Cortex of kidney (tissue), 1 donor: ENCODE measurements at places on chromosomes 11 and 22.

- no peak for DNase-seq
These were observed 12.8 kb downstream of the SCYL1 start for GRCh38 chr11:65537620-65538231.

DNA sequence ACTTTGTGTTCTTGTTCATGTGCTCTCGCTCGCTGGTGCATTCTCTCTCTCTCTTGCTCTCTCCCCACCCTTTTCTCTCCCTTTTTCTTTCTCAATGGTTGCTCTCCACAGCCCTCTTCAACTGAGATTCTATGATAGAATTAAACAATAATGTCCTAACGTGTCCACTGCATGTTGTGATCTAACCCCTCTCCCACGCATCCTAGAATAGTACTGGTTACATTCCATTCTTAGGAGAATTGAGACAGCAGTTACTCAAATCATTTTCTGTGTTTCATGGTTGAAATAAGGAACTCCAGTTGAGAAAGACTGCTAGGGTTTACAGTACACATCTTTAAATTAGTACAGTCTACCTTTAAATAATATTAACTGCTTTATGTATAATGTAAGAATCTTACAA, 318.1 kb upstream of the PITPNB start:
- DNase-seq, result no peak

DNA sequence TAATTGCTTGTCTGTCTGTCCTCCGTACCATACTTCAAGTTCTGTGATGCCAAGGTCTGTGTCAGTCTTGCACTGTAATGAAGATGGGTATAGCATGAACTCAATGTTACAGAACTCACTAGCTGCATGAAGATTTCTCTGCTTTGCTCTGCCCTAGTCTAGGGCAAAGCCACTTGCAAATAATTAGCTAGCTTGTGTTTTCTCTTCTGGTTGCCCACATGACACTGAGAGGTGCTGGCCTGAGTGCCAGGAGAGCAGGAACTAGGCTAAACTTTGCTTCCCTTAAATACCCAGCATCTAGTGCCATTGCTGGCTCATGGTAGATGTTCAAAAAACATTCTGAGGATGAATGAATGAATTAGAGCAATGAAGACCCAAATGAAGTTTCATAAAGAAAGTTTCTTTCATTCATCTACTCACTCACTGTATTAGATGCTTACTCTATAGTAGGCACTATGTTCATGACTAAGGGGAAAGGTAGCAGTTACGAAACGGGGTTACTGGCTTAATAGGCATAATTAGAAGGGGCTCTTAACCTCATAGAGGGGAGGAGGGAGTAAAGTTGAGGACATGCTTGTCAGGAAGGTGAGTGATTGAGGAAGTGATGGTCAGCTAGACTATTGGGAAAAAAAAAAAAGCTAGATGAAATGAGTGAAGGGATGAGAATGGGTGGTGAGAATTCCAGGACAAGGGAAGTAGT, 4.4 kb upstream of the ENDOD1 start:
- no peak for DNase-seq

- DNase-seq, result no peak
These were observed 5.7 kb downstream of the ZFTA start for GRCh38 chr11:63762654-63763495.

DNA sequence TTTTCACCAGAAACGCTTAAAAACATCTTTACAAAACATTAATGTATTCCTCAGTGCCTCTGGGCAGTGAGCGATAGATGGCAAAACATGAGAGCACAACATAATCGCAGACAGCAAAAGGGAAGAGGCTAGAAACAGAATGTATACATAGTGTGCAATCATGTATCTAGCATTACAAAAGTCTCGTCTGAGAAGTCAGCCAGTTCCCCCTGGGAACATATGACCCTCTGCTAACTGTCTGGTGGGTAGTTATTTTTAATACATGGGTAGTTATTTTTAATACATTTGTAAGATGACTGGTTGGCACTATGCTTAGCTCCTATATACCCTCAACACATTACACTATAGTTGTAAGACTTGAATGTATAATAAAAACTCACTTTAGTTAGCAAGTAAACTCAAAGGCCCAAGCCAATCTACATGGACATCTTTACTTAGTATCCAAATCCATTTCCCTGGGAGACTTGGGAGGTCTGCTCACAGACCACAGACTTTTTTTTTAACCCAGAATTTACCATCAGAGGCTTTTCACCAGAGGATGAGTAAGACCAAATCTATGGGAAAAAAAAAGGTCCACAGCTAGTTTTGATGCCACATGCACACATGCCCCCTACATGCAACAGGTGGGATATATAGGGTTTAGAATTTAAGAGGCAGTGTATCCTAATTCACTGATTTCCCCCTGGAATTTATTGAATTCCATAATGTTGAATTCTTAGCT, 71.7 kb downstream of the AMBRA1 start:
- no peak for DNase-seq

DNA sequence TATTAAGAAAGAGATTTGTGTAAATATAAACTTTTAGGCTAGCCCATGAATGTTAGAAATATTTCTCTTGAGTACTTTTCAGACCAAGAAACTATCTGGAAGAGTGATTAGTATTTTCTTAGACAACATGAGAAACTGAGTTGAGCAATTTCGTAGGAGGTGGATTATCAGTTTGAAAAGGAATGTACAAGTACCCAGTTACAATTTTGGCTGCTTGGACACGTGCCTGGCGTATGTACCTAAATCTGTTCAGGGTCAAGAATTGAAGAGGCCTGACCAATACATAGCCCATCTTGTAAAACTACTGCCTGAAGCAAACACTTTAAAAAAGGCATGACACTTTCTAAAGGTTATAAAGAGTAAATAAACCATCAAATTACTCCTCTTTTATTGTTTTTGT, 71.1 kb downstream of the CCDC73 start:
- no peak for DNase-seq

DNA sequence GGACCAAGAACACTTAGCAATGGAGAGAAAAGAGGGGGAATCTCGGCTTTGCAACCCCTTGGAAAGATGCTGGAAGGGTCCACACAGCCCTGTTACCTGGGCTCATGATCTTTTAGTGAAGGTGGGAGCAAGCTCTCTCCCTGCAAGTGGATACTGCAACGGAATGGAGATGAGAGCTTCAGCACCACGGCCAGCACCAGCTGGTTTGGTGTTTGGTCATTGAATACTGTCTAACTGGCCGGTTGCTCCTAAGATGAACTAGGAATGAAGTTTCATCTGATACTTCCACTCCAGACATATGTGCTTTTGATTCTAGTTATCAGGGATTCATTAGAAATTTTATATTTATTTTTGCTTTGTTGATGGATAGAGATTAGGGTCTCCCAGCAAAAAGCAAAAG, 16.3 kb downstream of the HTR3A start:
- DNase-seq, result no peak

DNA sequence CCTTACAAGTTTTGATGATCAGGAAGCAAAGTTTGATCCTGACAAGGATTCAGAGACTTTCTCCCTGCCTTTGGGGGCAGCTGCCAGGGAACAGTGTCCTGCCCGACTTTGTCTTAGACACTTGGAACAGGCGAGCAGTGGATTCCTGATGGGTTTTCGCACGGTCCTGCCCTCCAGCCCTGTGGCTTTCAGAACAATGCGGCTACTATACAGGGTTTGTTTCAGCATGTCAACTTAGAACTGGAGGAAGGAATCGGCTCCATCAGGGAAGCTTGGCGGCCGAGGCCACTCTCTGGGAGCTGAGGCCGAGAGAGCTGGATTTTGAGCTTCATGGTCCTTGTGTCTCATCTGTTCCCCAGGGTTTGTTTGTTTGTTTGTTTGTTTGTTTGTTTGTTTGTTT, 11.5 kb downstream of the ANO1 start:
- no peak for DNase-seq

- DNase-seq, result no peak
These were observed 117.8 kb downstream of the NAT10 start for GRCh38 chr11:34223021-34223813.

- no peak for DNase-seq
These were observed 9.9 kb downstream of the GTF2H1 start for GRCh38 chr11:18332302-18332701.

DNA sequence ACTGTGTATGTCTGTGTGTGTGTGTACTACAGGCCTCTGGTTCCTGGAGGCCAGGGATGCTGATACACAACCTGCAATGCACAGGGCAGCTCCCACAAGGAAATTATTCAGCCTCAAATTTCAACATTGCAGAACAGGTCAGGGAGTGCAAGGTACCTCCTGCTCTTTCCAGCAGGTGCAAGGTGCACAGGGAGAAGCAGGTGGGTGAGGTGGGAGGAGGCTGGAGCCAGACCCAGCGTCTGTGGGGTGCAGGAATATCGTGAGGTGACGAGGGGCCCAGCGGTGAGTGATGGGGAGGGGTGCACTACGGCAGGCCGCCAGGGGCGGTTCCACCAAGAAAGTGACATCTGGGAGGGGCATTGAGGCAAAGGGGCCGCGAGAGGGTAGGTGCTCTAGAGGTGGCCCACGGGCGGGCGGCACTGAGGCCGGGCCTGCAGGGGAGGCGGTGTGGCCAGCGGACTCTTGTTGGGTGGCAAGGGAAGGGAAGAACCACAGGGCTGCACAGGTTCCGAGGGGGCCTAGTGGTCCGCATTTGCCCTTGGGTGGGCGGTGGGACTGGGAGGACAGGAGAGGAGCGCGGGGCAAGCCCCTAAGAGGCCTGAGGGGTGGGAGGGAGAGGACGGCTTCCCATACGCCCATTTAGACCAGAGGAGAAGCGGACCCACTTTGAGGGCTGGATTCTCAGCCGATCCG, 21.6 kb downstream of the DGCR6L start:
- DNase-seq, result no peak

DNA sequence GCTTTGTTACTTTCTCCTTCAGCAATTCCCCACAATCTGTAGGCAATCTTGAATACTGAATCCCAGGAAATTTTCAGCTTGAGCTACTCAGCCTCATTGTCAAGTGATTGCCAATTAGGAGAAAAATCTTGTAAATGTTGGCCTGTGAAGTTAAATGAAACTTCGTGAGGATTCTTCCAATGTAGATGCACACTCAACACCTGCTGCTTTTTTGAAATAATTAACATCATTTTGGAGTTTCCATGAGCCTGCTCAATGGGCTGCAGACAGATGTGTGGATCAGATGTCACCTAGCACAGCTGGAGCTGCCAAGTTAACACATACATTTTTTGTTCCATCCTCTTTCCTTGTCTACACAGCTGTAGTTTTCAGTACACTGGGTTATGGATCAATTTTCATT, 645.6 kb upstream of the LUZP2 start:
- no peak for DNase-seq

DNA sequence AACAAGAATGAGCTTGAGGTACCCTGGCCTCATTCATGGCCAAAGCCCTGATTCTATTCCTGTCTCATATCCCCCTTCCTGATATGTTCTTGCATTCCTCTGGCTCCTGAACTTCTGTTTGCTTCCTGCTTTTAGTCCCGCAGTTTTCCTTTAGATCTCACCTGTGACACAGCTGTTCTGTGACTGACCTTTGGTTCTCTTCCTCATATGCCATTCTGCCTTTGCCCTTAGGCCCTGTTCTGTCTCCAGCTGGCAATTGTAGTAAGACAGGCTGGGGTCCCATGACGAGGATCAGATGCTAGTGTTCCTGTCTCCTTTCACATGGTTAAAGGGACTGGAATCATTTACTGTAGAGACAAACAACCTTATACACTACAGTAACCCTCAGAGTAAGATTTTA, 59.0 kb upstream of the PDE3B start:
- no peak for DNase-seq

GRCh38 chr22:45834241-45834640, 142.7 kb downstream of the WNT7B start:
- no peak for DNase-seq

GRCh38 chr11:33899400-33900037, 7.6 kb upstream of the LMO2 start:
- DNase-seq, result no peak

DNA sequence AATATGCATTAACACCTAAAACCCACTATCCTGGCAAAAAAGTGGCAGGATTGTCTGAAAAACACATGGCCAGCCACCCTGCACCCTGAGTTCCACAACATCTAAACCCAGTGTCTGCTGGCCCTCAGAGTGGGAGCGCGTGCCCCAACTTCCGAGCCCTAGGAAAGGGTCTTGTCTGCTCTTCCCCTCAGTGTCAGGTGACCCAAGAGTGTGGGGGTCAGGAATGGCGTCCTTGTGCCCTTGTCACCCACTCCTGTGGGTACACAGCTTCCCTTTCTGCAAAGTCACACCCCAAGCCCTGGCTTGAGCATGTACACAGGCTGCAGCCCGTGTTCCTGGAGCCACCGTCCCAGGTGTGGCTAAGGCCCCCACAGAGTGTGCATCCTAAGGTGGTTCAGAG, 67.6 kb downstream of the CDKN1C start:
- DNase-seq, result no peak

DNA sequence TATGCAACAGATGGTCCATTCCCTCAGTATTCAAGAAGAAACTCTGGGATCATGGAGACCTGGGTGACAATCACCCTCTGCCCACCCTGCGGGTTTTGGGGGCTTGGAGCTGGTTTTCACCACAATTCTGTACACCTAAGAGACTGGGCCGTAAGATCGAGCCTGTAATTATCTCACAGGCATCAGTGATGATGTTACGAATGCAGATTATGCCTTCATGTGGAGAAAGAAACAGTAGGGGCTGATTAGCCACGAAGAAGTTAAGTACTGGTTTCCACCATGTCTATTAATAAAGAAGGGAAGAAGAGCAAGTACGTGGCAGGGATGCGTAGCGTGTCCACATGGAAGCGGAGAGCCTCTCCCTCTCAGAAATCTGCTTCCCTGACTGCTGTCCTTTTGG, 5.3 kb upstream of the EFCAB6 start:
- DNase-seq, result no peak

DNA sequence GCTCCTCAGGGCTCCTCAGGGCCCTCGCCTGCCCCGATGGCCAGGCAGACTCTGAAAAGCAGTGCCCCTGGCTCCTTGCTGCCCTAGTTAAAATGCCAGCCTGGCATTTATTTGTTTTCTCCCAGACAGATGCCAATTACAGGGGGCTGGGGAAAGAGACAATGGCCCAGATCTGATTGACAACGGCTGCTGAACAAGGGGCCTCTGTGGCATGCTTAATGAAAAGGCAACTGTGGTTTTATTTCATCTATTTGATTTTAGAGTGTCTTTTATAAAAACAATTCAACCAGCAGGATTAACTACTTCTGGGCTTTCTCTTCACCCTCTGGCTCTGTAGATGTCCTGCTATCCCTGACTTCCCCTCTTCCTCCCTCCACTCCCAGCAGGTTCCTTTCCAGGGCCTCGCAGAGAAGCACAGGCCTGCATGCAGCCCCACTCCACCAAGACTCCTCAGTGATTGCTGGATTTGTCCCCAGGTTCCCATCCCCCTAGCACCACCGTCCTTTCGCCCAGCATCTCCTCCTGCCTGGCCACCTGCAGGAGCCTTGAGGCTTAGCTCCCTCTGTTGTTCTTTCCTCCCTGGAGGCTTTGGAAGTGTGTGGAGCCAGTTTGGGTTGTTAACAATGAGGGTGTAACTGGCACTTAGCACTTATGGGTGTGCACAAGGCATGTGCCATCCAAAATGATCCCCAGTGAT, 171.1 kb downstream of the TENM4 start:
- DNase-seq, result no peak

- DNase-seq, result no peak
These were observed 18.2 kb downstream of the TEAD1 start for GRCh38 chr11:12692229-12693075.

GRCh38 chr11:119493712-119494111, 70.7 kb upstream of the THY1 start:
- DNase-seq, result no peak
